Cortex of kidney (tissue), 1 donor: ENCODE measurements at places on chromosomes 7 and 10.

DNA sequence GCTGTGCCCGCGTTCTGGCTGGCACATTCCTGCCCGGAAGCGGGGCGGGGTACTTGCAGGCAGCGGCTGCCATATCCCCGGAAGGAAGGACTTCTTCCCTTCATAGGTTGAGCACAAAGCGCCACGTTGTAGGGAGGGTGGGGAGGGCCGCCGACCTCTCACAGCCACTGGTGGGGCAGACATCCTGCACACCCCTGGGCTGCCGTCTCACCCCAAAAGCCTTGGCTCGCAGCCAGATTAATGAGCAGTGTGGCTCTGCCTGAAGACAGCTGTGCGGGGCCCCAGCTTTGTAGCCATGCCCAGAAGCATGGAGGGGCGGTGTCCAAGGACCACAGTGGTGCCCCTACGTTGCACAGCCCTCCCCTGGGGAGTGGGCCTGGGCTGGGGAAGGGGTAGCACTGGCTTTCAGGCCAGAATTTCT, 54.3 kb upstream of the DPYSL4 start:
- DNase-seq, result no peak

DNA sequence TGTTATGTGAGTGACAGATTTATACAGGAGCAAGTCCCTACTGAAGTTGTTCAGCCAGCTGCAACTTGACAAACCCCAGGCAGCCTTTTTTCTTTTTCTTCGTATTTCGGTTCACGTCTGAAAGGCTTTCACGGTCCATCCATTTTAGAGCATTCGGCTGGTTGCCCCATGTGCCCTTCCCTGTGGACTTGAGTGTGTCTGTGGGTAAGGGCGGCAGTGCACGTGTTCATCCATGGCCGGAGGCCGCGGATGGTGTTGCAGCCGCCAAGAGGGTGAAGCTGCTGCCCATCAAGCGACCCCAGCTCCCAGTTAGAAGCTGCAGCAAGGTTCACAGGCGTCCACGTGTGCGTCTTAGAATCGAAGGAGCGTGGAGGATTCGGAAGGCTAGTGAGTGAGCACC, 35.9 kb downstream of the PPP2R2D start:
- no peak for DNase-seq

- DNase-seq, result no peak
Observed at GRCh38 chr7:42097752-42098151, 139.3 kb downstream of the GLI3 start.

- DNase-seq, result no peak
Observed at GRCh38 chr7:133980804-133981203, 146.3 kb upstream of the LRGUK start.

- DNase-seq, result no peak
Observed at GRCh38 chr7:76515999-76516443, 5.7 kb downstream of the UPK3B start.

GRCh38 chr10:118800920-118801319, 46.1 kb upstream of the CACUL1 start:
- no peak for DNase-seq

DNA sequence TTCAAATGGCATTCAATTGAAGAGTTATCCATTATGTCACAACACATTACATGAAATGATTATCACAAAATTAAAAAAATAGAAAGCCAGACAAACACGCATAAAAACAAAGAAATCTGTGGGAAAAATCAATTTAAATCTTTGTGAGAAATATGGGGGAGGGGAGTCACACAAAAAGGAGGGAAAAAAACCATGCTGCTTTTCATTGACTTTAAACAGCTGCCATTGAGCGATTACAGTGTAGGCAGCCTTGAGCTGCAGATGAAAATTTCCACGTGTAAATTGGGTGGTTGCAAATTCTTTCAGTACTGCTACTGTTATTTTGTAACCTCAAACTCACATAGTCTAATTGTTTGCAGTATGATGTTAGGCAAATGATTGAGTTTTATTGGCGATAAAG, 889.9 kb upstream of the PHF14 start:
- no peak for DNase-seq

- DNase-seq, result no peak
Observed at GRCh38 chr7:42492920-42493319, 255.9 kb upstream of the GLI3 start.

GRCh38 chr7:104010052-104010909, 20.8 kb upstream of the RELN start:
- DNase-seq, result no peak

DNA sequence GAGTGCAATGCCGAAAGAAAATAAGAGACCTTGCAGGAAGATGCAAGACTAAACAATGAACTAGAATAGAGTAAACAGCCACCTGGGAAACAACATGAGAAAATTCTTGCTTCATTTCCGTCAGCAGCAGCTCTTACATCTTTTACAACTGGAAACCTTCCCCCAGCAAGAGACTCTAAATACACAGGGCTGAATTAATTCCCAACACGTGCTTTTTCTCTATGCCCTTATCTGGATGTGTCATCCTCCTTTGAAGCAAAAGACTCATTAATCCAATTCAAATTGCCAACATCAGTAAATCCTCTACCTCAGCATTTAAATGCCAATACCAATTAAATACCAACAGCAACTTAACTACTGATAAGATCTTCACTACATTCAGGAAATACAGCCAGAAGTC, 99.0 kb upstream of the PDE1C start:
- DNase-seq, result no peak

DNA sequence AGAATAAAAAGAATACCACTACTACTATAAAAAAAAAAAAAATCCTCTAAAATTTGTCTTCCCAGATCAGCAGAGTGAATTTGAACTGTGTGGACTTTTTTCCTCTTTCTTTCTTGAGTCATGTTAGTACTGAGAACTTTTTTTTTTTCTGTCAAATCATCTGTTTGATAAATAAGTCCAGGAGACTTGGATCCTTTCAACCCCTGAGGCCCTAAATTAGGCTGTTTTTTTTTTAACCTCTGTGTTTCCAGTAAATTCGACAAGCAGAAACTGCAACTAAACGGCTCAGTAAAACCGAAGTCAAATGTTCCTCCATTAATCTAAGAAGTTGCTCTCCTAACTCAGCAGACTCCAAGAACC, 2.7 kb downstream of the MAP3K8 start:
- no peak for DNase-seq

DNA sequence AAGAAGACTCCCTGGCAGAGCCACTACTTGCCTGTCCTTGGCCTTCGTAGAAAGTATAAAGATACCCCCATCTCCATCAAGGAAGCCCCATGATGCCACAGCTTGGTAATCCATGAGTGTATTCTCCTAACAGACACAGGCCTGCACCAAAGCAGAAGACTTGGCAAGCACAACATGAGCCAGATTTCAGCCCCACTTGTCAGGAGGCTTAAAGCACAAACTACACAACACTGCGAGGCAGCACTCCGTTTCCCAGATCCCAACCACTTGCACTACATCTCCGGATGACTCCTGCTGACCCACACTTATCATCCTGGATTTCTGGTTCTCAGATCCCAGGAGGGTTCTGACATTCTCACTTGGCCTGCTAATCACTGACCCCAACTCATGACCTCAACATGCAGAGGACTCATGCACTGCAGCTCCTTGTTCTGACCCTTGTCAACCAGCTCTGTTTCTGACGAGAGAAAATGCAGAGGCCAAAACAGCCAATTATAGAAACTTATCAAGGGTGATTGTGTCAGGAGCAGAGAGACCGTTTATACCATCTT, 100.8 kb downstream of the RELN start:
- DNase-seq, result no peak

GRCh38 chr10:129779126-129780111, 184.7 kb downstream of the EBF3 start:
- DNase-seq, result no peak

- DNase-seq, result no peak
Observed at GRCh38 chr10:123884907-123885381, 6.7 kb downstream of the CPXM2 start.

DNA sequence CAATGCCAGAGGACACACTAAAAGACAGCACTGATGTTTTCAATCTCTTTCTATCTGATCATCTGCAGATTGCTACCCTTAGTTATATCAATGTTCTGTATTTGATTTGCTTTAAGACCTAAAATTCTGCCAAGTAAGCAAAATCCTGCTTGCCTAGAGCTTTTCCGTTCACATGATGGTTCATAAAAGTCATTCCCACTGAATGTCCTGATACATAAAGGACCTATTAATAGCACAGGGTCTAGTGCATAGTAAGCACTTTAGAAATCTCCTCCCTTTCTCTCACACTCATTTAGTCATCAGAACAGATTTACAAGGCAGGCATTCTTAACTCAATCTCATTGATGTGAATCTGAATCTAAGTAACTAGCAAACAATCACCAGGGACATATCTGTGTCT, 68.8 kb downstream of the PCGF5 start:
- no peak for DNase-seq

DNA sequence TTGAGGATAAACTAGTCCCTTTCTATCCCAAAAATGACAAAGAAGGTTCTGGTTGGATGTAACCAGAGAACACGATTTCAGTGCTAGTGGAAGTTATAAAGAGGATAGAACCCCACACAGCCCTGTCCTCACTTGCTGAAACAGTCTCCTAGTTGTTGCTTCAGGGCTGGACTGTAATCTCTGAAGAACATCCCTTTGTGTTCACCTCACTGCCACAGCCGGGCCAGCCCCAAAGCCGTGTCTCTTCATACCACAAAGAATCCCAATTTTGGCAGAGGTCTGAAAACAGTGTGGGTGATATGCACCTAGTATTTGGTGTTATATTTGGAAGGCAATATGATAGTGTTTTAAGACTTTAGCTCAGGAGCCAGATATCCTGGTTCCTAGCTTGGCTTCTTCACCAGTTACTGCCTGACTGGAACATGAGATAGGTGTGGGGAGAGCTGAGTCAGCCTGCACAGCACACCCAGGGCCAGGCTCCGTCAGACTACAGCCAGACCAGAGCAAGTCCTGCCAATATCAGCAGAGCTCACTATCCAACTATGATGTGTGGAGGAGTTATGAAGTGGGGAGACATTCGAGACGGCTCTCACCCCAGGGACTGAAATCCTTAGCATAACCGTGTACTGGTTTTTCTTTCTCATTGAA, 21.2 kb downstream of the CYP3A4 start:
- DNase-seq, result no peak

- DNase-seq, result no peak
Observed at GRCh38 chr7:97973206-97973658, 16.8 kb downstream of the OCM2 start.

DNA sequence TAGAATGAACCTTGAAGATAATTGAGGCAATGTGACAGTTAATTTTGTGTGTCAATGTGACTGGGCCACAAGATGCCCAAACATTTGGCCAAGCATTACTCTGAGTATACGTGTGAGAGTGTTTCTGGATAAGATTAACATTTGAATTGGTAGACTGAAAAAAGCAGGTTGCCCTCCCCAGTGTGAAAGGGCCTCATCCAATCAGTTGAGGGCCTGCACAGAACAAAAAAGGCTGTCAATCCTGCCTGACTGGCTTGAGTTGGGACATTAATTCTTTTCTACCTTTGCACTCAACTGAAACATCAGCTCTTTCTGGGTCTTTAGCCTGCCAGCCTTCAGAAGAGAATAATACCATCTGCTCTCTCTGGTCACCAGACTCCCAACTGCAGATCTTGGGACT, 56.6 kb upstream of the PDE1C start:
- DNase-seq, result no peak

DNA sequence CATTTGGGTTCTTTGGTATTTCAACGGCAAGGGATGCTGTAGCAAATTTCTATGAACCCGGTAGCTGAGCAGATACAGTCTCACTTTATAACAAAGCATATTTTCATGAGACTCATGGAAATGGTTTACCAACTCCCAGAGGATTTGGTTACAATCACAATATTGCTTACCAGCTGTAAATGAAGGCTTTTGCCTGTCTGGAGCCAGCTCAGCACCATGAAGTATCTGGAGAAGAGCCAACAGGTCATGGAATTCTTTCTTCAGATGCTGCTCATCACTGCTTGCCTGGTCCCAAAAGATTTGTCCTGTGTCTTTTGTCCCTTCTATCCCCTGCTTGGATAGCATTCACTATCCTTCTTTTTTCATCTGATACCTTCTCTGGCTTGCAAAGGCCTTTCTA, 316.9 kb upstream of the PHYHIPL start:
- DNase-seq, result no peak

DNA sequence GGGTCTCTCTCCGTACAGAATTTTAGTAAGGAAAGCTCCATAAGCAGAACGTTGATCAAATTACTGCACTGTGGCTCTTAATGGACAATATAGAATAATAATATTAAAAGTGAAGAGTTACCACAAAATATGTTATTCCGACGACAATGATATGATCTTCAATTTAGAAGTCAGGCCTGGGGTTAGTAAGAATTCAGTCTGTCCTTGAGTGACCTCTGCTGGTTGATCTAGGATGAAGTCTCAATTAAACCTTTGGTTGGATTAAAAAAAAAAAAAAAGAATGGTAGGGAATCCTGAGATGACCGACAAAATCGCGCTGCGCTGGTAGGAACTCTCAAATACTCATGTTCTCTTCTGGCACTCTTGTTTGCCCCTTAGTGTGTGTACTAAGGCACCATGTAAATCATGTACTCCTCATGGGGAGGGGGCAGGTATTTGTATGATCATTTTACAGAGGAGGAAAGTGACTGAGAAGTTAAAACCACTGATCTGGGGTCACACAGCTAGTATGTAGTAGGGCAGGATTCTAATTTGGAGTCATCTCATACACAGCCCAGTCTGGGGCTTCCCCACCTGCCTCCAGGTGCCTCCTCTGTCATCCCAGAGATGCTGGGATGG, 161.3 kb upstream of the NPVF start:
- DNase-seq, result no peak

DNA sequence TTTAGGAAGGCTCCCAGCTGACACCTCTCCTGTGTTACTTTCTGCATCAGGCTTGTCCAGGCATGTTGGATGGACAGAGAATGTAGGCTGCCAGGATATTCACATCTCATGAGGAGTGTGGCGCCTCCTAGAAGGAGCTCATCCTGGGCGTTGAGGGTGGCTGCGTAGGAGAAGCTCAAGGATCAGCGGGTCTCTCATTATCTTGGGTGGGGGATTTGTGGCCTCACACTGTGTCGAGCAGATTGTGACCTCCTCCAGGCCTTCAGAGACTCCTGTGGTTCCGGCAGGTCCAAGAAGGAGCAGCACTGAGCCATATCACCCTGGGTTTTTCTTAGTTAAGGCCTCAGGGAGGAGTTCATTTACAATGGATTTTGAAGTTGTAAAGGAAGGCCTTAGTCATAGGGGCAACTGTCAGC, 8.7 kb upstream of the COBL start:
- no peak for DNase-seq

- DNase-seq, result no peak
Observed at GRCh38 chr7:140176811-140177702, at the start of gene KDM7A. Gene KDM7A, minus strand, starts transcription at chr7:140176983. Its CDS starts 46 bp downstream, at chr7:140176937.

- DNase-seq, result no peak
Observed at GRCh38 chr10:19941206-19941880, 125.1 kb downstream of the PLXDC2 start.
